ENCODE measurements at places on chromosomes 4 and X. TPM values are rescaled to one million over a fixed set of nuclear protein-coding genes. Genes with fewer than 3 reads are reported as not detected.
A peak's percentile ranks its signal among the peaks of the same experiment; 100 is the strongest.

- DNase-seq, result peak; percentile 8
Observed at GRCh38 chr4:75598390-75598789, 31.9 kb downstream of the CDKL2 start.

GRCh38 chr4:108830509-108831244, 67.8 kb upstream of the ETNPPL start:
- DNase-seq, result no peak

- DNase-seq, result peak; percentile 48
Observed at GRCh38 chrX:20061855-20062254, 54.9 kb downstream of the MAP7D2 start.

USP27X gene
- total RNA-seq, result not detected

- DNase-seq, result peak; percentile 62
Observed at GRCh38 chrX:116272322-116272721, 101.8 kb downstream of the AGTR2 start.

DNA sequence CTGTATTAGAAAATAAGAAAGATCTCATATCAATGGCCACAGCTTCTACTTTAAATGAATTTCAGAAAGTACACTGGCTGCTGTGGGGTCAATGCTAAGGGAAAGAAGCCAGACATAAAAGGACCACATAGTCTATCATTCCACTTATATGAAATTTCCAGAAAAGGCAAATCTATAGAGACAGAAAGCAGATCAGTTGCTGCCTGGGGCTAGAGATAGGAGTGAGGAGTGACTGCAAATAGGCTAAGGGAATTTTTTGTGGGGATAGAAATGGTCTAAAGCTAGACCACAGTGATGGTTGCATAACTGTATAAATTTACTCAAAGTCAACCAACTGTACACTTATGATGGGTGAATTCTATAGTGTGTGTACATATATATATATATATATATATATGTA, 8.3 kb downstream of the GAB3 start:
- DNase-seq, result no peak

DNA sequence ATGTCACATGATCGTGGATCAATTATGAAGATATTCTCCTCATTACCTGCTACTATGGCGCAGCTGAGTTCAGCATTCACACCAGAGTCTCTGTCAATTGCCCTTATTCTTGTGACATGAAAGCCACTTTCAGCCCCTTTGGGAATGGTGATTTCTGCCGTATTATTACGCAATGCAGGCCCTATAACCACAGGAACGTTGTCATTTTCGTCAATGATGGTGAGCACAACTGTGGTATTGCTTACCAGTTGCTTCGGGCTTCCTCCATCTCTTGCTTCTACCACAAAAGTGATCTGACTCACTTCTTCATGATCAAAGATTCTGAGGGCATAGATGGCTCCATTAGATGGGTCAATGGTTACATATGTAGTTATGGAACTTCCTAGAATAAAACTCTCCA, 2.1 kb downstream of the PCDH18 start:
- no peak for DNase-seq

DNA sequence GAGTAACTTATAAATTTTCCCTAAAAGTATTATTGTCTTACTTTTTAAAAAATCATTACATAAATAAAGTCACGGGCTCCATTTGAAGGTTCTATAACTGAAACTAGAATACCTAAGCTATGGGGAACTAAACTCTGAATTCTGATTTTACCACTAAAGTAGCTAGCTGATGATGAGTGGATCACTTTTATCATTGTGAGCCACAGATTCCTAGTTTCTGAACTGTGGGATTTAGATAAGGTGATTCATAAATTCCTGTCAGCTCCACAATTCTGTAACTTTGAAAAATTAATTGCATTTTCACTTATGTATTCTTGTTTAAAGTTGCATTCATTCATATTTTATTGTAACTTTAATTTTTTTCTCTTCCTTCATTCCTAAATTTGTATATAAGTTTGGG, 540.9 kb downstream of the GBA3 start:
- no peak for DNase-seq

DNA sequence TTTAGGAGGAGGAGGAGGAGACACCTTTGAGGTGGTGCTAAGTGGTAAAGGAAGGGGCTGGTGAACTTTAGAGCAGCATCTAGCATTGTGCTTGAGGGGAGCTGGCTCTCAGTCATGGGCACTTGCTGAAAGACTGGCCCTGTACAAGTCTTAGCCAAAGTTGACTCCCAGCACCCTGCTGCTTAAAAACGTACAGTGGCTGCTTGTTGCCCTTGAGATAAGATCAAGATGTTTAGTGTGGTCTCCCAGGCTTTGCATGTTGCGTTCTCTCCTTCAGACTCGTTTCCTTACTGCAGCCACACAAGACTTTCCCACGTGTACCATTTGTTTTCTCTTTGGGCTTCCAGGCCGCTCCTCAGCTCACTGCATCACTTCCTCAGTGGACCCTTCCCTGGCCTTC, 1.8 kb downstream of the MED28 start:
- no peak for DNase-seq

DNA sequence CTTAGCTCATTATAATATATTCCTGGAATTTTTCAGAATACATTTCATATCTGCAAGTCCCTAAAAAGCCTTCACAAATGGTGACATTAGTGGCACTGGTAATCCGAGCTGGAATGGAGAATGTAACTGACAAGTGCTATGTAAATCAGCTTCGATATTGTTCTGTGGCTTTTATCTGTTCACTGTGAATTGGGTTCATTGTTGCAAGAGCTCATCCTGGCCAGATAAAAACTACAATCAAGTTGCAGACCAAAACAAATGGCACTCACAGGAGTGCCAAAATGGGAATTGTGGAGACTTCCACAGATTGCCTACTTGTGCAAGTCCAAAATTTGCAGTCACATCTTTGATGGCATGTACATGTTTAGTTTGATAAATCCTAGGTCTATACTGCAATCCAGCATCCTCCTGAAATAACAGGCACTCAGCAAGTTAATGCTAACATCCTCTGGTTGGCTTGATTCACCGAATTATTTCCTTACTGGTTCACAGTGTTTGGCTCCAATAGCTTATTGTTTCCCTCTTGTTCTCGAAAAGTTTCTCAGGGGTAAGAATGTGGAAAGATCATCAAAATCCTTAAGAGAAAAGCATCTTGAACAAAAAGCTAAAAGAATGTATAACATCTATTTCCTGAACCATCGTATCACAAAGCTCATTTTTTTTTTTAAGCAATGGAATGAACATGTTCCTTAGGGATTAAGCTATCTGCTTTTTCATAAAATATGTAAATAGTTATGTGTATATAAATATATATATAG, 904.9 kb downstream of the CENPC start:
- DNase-seq, result no peak

GRCh38 chrX:30762755-30763154, 109.5 kb downstream of the GK start:
- no peak for DNase-seq

DCAF12L1 gene
- not detected for total RNA-seq

DNA sequence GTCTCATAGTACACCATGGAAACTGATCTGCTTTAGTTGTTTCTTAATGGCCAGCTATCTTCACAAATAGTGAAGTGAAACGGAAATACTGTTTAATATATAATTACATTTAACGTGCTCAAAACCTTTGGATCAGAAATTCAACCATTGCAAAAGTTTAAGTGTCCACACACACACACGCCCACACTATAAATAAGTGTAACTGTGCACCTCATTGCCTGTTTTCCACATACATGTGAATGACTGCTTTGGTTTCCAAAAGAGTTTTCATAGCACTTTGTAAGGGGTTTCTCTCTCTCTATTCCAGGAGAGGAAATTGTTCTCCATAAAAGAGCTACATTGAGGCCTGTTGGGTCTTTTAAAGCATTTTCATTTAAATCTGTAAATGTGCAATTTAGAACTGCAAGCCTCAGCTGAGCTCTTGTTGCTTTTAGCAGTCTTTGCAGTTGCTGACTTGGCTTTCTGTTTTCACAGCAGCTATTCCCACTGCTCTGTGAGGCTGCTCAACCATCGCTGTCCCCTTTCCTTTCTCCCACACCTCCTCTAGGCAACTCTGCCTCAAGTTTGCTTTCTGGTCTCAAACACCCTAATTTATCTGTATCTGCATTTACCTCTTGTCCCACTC, 94.5 kb downstream of the RAPGEF2 start:
- DNase-seq, result no peak

- peak; percentile 10 for DNase-seq
Observed at GRCh38 chr4:103934178-103934789, 214.5 kb upstream of the TACR3 start.

QRFPR gene
- 13.8 TPM for total RNA-seq

GRCh38 chr4:150206265-150206664, 128.0 kb downstream of the DCLK2 start:
- no peak for DNase-seq

DNA sequence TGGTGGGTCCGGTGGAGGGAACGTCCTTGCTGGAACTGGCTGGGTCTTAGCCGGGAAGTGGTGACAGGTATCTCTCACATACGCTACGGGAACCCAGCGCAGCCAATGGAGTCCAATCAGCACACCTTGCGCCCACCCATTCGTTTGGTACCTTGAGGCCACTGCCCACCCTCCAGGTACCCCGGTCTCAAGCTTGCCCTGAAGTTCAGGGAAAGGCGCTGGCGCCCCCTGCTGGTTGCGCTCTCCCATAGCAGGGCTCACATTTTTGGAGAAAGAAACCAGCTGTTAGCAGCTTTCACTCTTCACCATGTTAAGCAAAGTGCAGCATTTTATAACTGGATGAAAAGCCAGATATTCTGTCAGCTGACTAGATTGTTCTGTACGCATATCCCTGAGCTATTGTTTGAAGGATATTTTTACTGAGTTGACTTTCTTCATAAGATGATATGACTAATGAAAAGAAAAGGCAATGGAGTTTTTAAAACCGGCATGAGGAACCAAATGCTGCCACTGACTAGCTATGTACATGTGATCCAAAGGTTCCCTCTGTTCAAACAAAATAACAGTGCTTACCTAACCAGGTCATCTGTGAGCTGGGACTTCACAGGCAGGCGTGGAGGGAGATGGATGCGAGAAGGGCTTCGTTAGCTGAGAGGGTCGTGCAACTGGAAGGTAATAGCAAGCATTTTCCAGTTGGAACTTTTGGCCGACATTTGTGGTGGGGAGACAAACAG, 43.7 kb downstream of the OTOP1 start:
- no peak for DNase-seq

- DNase-seq, result no peak
Observed at GRCh38 chr4:2637956-2638552, 101.6 kb downstream of the FAM193A start.

DNA sequence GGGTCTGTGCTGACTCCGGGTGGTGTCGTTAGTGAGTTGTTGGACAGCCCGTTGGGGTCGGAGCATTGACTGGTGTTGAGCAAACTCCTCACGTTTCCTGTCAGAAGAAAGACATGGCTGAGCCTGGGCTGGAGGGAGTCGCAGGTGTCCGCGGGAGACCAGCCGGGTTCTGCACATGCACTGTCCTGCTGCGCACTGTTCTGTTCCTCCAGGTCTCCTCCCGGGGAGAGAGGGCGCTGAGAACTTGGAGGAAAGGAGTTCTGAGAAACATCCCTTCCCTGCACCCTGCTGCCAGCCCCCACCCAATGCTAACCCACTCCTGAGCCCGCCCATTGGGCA, 1.1 kb downstream of the ZNF141 start:
- no peak for DNase-seq

DNA sequence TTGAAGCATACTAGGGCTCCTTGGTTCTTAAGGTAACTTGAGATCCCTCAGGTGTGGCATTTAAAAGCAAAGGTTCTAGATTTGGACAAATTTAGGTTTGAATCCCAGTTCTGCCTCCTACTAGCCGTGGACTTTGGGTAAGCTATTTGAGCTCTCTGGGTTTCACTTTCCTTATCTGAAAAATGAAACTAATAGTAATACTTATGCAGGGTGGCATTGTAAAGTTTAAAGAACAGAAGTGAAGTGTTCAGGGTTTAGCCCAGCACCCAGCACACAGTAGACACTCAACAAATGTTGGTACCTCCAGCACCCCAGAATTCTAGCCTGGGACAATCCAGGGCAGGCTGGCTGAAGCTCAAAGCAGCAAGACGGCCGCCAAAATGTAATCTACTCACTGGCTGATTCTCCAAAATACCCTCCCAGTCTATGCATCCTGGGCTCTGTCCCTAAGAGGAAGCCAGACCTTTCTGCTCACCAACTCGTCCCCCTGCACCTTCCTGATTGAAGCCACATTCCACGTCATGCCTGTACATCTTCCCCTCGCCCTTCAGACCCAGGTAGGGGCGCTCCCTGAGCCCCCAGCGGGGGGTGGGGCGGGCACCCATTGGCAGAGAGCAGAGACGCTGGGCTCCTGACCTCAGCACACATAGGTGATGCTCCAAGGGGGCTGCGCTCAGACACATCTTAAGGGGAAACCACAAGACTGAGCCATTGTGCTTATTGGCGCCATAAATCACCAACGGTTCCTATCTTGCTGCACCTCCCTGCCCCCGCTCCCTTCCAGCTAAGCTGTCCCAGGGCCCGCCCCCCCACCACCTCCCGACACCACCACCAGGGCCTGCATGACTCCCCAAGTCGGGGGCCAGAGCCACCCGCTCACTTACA, 160.6 kb downstream of the BCOR start:
- DNase-seq, result no peak

DNA sequence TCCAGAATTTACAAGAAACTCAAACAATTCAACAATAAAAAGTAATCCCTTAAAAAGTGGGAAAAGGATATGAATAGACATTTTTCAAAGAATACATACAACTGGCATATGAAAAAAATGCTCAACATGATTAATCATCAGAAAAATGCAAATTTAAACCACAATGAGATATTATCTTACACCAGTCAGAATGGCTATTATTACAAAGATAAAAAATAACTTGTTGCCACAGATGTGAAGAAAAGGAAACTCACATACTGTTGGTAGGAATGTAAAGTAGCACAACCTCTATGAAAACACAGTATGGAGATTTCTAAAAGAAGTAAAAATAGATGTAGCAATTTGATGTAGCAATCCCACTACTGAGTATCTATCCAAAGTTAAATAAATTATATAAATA, 65.1 kb upstream of the DIAPH2 start:
- no peak for DNase-seq

- no peak for DNase-seq
Observed at GRCh38 chr4:156898373-156899117, 73.1 kb downstream of the PDGFC start.

GRCh38 chr4:156958276-156959074, 13.1 kb downstream of the PDGFC start:
- no peak for DNase-seq

CCDC110 gene
- total RNA-seq, result 0.98 TPM

SPANXC gene
- total RNA-seq, result not detected

GRCh38 chrX:19535476-19535875, 20.2 kb upstream of the MAP3K15 start:
- no peak for DNase-seq

- no peak for DNase-seq
Observed at GRCh38 chr4:17058916-17059741, 160.7 kb upstream of the LDB2 start.

DNA sequence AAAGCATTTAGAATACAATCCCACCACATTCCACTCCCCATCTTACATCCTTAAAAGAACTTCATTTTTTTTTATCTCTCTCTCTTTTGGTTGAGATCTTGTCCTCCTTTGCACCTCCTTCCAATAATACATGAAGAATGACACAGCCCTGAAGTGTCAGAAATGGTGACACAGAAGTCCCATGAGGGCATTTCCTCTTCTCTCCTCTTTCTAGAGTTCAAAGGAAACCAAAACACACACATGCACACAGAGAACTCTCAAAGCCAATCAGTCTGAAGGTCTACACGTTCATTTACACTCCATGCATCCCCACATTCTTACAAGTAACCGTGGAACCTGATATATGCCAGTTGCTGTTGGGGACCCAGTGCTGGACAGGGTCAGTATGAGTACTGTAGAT, 450.7 kb downstream of the HNRNPD start:
- DNase-seq, result no peak

CD38 gene
- not detected for total RNA-seq

DKK2 gene
- total RNA-seq, result not detected
